Activated CD8-positive, alpha-beta T cell treated with anti-CD3 and anti-CD28 coated beads for 36 hours (primary cell): ENCODE measurements at places on chromosomes 2 and 18. TPM values are rescaled to one million over a fixed set of nuclear protein-coding genes. Genes with fewer than 3 reads are reported as not detected.

GRCh38 chr2:72326759-72327158 is 179.1 kb upstream of the CYP26B1 start:
- DNase-seq = peak; percentile 1

DNA sequence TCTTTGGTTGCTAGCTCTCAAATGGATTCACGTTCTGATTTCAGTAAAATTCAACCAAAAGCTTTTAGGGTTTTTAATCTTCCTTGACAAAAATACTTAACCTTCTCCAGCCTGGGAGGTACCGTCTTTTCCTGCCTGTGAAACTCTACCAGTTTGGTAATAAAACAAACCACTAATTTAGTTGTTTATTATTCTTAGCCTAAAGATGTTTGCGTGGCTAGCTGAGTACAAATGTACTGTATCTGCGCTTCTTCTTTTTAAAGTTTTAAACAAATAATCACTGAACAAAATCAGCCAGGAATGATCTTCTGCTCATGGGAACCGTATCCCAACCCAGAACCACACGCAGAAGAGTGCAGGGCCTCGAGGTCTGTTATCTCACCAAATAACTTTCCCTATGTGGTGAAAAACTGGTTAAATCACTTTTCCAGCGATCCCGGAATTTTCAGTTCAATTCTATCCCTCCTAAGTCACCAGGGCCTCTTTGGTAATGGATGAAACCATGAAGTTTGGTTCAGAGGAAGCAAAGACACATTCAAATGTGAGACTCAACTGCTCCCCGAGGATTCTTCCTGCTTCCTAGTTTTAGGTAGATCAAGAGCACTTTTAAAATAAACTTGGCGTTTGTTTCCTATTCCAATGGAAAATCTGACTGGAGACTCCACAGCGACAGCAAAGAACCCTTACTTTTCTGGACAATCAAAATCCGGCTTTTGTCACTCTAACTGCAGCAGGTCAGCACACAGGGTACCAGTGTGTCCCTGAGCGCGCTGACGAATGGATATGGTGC is 36.1 kb downstream of the BCL2 start:
- no peak for DNase-seq

DNA sequence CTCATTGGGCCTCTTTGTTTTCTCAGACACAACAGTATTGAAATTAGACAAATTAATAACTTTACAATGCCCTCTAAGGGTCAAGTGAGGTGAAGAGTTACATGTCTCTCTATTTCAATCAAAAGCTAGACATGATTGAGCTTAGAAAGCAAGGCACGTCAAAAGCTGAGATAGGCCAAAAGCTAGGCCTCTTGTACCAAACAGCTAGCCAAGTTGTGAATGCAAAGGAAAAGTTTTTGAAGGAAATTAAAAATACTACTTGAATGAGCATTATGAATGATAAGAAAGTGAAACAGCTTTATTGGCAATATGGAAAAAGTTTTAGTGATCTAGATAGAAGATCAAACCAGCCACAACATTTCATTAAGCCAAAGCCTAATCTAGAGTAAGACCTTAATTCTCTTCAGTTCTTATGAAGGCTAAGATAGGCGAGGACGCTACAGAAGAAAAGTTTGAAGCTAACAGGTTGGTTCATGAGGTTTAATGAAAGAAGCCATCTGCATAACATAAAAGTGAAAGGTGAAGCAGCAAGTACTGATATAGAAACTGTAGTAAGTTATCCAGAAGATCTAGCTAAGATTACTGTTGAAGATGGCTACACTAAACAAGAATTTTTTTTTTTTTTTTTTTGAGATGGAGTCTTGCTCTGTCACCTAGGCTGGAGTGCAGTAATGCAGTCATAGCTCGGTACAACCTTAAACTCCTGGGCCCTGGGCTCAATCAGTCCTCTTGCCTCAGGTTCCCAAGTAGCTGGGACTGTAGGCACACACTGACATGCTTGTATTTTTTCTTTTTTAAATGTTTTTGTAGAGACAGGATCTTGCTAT is 65.5 kb downstream of the FAM117B start:
- DNase-seq = no peak

Gene ZNF532
- total RNA-seq = 1.3 TPM

GRCh38 chr18:62372156-62372555 is 47.0 kb downstream of the TNFRSF11A start:
- DNase-seq = no peak

DNA sequence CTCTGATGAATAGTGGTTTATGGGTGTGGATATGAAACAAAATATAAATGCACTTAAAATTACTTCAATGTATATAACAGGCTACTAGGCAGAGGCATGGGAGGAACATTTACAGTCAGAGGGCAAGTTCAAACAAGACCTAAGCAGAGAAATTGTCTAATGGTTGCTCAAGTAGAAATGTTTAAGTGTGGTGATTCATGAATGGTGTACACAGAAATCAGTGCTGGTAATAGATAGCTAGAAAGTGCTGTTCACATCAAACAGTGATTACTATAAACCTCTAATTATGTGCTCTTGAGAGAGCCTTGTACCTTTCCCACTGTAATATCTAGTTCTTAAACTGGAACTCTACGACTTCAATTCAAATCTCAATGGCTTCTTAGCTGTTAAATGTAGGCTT is 485.1 kb downstream of the NRXN1 start:
- no peak for DNase-seq

GRCh38 chr2:65382776-65383357 is 49.5 kb downstream of the SPRED2 start:
- peak; percentile 98 for DNase-seq

Gene PTPN2
- total RNA-seq = 55.8 TPM

DNA sequence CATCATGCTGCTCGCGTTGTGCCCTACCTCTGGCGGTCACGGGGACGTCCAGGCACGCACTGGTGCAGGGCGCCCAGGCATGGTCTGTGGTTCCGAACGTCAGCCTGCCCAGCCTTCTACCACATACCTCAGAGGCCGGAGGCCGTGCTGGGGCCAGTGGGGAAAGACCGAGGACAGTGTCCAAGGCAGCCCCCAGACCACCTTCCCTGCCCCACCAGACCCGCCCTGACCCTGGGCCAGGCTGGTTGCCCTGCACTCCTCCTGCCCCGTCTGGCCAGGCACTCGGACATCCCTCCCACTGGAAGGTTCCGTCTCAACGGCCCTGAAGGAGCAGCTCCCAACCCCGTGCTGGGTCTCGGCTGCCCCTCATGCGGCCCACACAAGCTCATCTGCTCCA is 32.8 kb downstream of the SLC66A2 start:
- no peak for DNase-seq

DNA sequence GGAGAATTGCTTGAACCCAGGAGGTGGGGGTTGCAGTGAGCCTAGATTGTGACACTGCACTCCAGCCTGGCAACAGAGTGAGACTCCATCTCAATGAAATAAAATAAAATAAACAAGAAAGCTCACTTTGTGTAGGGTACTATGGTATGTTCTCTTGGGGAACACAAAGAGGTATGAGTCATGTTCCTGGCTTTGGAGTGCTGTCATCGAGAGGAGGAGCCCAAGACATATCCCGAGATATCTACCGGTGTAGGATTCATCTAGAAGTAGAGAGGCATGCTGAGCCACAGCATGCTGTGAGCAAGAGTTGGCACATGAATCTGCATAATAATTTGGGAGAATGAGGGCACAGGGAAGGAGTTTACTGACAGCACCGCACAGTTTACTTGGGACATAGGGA is 244.9 kb upstream of the EPHA4 start:
- no peak for DNase-seq

Gene TNFAIP6
- total RNA-seq = not detected

- no peak for DNase-seq
These were observed 747.1 kb upstream of the FSHR start for GRCh38 chr2:49901202-49902065.

Gene CMPK2
- 4.5 TPM for total RNA-seq

Gene GPATCH11
- total RNA-seq = 11.7 TPM

DNA sequence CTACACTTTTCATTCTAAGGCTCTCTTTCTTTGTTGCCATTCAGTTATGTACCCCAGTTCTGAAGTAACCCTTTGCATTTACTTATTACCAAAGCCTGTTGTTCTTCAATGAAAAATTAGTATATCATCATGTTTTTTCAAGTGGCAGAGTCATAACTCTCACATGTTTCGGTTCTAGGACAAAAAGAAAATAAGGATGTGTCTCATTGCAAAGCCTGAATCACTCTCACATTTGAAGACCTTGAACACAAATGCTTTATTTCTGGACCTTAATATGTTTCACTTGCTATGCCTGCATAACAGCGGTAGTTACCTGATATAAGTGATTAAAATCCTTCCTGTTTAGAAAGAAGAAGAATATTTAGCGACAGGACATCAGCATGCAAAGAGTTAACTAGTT is 49.1 kb downstream of the ZEB2 start:
- no peak for DNase-seq

DNA sequence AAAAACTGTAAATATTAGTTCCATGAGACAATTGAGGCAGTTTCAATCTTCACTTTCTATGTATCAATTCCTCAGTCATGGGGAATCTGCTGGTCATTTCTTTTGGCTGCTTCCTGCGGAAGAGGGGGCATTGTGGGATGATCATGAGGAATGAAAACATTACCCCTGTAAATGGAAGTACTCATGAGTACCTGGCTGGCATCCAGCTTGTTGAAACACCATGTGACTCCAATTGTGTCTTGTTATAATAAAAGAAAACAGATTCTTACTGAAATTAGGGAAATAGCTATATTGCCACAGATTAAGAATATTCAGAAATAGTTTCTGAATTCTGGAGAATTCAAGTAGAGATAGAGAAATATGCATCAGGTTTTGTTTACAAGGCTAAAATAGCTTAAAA is 41.6 kb upstream of the GPR39 start:
- DNase-seq = no peak

DNA sequence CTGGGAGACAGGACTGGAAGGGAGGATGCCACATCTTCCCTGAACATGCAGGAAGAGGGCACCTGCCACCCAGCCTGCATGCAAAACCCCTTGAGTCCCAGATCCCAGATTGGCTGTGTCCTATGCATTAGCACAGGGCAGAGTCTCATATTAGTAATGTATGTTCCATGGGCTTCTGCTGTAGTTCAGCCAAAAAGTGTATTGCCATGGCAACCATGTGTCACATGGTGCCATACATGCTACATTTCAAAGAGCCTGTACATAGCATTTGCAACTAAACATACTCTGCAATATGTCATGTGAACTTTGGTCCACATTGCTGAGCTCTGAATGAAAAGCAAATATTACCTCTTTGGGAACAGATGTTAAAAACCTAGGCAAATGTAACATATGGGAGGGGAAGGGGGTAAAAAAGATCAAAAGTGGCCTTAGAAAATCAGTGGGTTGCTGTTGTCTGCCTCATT is 78.4 kb downstream of the DPP4 start:
- DNase-seq = peak; percentile 54

DNA sequence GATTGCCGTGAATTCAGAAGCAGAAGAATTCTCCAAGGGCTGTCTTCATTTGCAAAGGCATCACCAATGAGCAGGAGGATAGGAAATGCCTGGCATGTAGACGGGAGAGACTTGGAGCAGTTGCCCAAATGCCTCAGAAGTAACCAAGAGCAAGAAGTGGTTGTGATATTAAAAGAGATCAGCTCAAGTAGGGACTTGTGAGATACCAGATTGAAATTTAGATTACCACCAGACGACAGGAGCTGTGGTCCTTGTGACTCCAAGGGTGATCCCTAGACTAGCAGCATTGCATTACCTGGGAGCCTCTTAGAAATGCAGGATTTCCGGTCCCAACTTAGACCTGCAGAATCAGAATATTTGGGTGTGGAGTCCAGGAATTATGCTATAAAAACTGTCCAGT is 228.6 kb upstream of the EPAS1 start:
- DNase-seq = no peak

GRCh38 chr18:37339701-37340215 is 225.8 kb downstream of the CELF4 start:
- no peak for DNase-seq

Gene PDE1A
- total RNA-seq = not detected

GRCh38 chr2:218981881-218982585 is 3.0 kb downstream of the FEV start:
- DNase-seq = peak; percentile 61

DNA sequence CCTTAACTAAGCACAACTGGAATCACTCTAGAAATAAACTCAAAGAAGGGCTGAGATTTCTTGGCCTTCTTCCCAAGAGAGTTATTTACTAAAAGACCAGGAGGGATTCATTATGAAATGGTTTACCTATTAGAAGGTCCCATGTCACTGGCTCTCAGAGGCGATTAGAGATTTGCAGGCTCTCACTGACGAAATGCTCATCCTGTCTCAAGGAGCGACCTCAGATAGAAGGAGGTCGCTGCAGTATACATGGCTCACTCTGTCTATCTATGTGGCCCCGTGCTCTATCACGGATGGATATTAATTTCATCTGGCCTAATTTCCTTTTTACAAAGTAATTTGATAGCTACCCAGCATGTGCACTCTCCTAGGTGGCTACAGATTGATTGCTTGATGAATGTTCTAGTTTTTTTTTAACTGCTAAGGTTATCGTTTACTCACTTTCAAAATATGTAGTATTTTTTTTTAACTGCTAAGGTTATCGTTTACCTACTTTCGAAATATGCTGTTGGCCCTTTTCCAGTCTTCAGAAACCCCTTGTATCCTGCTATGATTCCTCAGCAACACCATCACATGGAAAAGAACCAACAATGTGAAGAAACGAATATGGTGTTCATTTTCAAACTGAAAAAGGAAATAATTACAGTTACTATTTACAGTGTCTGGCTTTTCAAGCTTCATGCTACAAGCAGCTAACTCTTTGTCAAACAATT is 9.1 kb downstream of the SMIM21 start:
- DNase-seq = no peak

Gene HOXD9
- not detected for total RNA-seq

GRCh38 chr18:21389283-21389682 is 147.3 kb downstream of the GREB1L start:
- DNase-seq = no peak

Gene DNAJB2
- total RNA-seq = 63.3 TPM

DNA sequence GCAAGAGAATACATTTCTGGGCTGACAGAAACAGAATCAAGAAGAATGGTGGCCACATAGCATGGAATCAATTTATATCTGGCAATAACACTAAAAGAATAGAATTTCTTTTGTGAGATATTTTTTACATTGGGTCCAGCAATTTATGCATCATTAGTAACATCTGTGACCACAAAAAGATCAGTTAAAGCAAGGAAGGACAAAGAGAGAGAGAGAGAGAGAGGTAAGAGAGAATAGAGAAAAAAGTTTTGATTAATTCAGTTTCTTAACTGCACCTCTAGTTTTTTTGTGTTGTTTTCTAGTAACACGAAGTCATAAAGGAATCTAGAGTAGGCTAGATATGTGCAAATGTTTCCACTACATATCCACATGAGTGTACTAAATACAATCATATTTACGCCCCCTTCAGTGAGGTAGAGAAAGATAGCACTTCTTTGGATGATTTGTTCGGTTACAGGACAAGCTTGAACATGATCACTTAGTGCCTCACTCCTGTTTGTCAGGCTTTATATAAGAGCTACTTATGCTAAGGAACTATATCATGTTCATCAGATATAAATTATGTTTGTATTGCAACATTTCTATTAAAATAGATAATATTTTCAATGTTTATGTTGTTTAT is 247.4 kb upstream of the COL3A1 start:
- DNase-seq = no peak

GRCh38 chr2:109155553-109156451 is 26.8 kb downstream of the SH3RF3 start:
- DNase-seq = no peak
